ENCODE measurements at places on chromosomes 13 and 19.

DNA sequence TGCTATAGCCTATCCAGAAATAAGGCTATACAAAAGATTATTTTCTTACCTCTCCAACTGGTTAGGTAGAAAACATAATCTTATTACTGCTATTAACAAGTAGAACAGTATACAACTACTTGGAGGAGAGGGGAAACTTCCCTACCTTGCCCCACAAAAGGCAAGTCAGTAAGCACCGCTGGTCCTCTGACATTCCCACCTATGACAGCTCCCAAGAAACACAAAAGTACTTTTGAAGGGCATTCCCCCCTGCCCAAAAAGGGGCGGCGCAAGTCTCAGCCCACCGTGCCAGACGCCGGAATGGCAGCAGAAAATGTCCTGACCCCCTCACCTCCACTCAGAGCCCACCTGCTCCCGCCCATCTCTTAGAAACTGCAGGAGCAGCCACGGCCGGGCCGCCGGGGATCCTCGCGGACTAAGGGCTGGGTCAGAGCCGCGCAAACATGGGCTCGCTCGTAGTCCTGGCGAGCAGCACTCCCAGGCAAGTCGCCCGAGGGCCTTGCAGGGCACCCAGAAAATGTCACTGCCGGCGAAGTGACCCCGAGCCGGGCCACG, 437 bp downstream of the SUCLA2 start:
- no peak for DNase-seq

DNA sequence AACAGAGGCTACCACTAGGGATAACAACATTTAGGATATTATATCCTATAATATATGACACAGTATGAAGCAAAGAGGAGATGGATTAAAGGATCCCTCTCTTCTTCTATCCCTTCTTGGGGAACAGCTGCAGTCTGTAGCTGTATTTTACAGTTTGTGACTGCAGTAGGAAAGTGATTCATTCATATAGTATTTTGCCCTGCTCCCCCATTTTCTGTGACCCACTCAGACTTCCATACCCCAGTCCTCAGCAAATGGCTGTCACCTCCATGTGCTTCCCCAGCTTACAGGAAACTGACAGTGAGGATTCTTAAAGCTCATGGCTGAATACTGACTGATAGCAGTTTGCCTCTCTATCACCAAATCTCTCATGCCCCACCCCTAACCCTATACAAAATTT, 27.5 kb downstream of the MICU2 start:
- DNase-seq: no peak

- no peak for DNase-seq
Measured at GRCh38 chr19:17538684-17539237, 16.7 kb upstream of the COLGALT1 start.

DNA sequence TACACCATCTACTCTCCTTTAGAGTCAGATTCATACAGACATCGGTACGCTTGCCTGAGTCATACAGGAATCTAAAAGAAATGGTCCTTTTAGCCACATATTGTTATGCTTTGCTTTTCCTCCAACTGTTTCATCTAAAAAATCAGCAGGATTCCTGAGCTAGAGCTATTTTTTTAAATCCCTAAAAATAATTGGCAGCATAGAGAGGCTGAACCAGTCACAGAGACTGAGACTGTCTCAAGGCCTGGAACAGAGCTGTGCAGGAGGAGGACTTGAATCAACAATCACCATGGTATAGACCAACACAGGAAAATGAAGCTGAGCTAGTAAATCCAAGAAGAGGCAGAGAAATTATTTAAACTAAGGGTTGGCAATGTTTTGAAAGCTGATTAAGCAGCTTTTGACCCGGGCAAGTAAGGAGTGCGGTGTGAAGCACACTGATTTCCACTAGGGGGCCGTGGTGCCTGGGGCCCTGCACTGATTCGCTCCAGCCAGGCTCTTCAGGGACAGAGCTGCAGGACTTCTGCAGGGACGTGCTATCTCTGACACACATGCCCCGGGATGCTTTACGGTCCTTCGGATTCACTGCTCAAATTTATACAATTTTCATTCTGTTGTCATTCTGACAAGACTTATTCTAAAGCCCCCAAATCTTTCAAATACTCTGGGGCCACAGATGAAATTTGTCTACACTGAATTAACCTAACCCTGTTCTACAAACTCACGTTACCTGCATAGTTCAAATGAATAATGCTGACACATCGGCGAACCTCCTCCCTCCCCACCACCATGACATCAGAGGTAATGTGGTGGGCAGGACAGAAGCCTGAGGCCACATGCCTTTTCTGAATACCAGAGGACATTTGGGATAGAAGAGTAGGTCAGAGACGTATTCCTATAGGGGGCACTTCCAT, 87.6 kb upstream of the SLC15A1 start:
- no peak for DNase-seq

DNA sequence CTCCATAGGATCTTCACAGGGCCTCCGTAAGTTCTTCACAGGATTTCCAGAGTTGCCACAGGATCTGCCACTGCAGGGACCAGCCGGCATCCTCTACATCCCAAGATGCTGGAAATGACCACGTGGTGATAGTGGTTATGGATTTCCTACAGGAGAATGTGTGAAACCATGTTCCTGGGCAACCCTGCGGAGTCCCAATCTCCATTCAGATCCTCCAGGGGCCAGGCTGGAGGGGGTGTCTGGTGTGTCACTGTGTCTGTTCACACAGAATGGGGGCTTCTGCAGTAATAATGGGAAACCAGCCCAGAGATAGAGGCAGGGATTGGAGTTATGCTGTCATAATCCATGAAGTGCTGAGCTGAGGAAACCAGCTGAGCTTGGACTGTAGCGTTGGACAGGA, 8.6 kb downstream of the LILRA6 start:
- DNase-seq: no peak

DNA sequence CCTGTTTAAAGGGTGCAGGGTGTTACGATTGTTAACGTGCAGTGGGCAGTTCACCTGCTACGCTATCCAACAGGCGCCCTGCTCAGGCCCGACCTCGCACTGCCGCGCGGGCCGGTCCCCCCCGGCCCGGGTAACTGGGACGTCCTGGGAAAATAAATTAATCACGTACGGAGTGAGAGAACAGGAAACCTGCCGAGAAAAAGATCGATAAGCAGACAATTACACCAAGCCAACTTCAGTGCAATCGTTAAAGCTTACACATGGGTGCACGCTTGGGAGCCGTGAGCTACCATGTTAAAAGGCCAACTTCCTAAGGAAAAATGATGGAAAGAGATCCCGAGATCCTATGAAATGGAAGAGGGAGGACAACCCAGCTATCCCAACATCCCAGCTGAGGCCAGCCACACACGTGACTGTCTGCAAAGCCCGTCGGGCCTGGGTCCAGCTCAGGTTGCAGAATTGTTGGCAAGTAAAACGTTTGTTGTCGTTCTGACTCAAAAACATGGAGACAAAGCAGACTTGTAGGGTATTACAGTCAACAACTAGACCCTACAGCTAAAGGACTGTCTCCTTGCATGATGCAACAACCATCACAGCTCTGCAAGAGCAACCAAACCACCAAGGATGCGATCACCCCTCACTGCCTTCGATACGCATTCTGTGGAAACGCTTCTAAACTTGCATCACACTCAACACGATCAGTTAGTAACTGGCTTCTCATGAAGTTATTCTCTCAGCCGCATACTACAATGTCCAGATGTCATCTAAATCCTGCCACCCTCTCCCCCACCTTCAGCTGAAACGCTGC, 741 bp upstream of the TUBGCP3 start:
- DNase-seq: no peak

DNA sequence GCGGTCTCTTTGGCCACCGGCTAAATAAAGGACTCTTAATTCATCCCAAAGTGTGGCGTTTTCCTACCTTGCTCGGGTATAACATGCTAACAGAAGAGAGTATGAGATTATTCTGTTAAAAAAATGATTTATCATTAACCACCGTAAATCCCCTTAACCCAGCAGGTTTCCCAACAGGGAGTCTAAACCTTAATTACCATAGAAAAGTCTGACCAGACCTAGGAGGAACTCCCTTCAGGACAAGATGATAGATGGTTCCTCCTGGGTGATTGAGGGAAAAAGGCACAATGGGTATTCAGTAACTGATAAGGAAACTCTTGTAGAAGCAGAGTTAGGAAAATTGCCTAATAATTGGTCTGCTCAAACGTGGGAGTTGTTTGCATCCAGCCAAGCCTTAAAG, 193.7 kb downstream of the ZNF737 start:
- no peak for DNase-seq

DNA sequence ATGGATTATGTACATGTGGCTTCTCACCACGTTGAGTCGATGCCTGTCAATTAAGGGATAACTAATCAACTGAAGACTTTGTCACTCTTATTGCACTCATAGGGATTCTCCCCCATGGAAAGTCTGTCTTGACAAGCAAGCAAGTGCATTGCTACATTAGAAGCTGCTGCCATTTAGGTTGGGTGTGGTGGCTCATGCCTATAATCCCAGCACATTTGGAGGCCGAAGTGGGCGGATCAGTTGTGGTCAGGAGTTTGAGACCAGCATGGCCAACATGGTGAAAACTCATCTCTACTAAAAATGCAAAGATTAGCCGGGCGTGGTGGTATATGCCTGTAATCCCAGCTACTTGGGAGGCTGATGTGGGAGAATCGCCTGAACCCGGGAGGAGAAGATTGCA, 18.3 kb upstream of the ZNF846 start:
- no peak for DNase-seq

DNA sequence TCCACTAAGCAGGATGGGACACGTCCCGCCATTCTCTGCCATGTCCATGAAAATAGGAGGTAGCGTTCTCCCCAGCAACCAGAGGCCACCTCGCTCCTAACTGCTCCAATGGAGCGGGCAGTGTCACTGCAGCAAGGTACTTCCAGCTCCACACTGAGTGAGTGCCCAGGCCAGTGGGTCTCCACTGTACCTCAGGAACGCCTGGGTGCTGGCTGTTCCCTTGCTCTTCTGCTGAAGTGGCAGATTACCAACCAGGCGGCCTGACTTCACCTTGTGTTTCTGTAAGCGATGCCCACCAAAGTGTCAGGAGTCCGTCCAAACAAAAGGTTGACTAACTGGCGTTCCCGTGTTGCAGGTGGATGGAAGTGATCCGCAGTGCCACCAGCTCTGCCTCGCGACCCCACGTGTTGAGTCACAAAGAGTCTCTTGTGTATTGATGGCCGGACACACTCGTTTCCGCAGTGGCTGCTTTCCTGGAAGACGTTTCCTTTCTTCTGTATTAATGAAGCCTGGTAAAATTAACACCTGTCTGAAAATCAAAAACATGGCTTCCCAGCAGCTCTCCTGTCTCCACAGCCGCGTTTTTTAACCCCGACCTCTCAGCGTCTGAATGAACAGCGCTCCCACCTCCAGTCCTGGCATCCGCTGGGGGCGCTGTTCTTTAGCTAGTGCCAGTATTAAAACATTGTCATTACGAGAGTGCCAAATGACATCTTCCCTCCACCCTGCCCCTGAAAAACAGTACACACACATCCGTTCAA, 128.8 kb downstream of the STK24 start:
- DNase-seq: no peak

GRCh38 chr19:12721656-12722565, 1.8 kb downstream of the TNPO2 start:
- no peak for DNase-seq

GRCh38 chr19:6211632-6212402, 68.0 kb downstream of the MLLT1 start:
- no peak for DNase-seq

DNA sequence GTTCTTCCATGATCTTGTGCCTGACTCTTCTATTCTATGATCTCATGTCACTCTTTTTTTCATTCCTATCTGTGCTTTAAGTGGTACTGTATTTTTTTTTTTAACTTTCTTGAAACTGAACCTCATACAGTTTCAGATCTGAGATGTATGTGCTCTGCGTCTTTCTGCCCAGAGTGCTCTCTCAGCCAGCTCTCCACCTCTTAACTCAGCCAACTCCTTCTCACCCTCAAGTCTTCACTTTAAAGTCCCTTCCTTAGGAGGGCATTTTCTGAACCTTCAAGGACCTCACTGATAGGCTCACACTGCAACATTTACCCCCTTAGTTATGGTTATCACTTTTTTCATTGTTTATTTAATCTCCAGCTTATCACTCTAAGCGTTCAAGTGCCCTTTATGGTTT, 158.7 kb downstream of the IRS2 start:
- DNase-seq: no peak

DNA sequence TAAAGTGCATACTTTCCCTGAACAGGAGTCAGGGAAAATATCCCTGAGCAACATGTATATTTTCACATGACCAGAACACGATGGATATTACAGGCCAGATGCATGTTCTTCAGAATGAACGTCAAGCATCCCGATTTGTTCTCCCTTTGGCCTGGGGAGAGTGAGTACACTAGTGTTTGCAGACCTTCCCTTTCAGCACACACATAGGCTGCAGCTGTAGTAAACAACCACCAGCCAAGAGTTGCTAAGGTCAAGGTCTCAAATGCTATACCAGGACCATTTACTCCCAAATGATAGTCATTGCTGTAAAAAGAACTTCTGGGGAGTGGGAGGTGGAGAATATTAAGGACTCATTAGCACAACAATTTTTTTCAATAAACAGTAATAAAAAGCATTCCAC, 3.0 kb downstream of the KLF12 start:
- DNase-seq: no peak

- DNase-seq: no peak
Measured at GRCh38 chr13:72217142-72217541, 350.1 kb upstream of the DACH1 start.

GRCh38 chr13:80199585-80200292, 141.2 kb downstream of the SPRY2 start:
- DNase-seq: no peak

DNA sequence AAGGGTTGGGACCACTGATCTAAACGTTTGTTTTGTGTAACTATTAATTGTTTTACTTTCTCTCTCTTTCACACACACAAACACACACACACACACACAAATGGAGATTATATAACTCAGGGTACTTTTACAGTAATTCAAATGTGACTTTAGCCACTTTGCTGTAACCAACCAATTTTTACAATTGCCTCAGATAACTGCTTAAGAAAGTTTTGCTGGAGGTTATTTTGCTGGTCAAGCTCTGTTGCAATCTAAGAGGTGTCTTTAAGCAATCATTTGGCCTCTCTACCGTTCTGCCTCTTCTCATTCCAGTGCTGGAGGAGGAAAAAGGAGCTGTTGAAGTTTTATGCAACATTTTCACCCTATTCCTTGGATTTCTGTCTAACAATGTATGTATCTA, 63.0 kb downstream of the TBC1D4 start:
- DNase-seq: no peak

GRCh38 chr13:86399572-86399971, 600.4 kb upstream of the SLITRK6 start:
- no peak for DNase-seq

GRCh38 chr19:42204664-42205063, 12.8 kb downstream of the DEDD2 start:
- DNase-seq: no peak

- no peak for DNase-seq
Measured at GRCh38 chr13:29903996-29904395, 53.6 kb upstream of the UBL3 start.

- DNase-seq: no peak
Measured at GRCh38 chr13:108834193-108834592, 204.8 kb downstream of the MYO16 start.

- no peak for DNase-seq
Measured at GRCh38 chr13:44465318-44465717, 91.7 kb downstream of the SERP2 start.
